Upper lobe of right lung (tissue), 1 donor: ENCODE measurements at places on chromosomes 13 and 19.
A peak's percentile ranks its signal among the peaks of the same experiment; 100 is the strongest.

GRCh38 chr13:37685206-37685605 lies 86.6 kb upstream of the POSTN start:
- no peak for DNase-seq

GRCh38 chr19:19076476-19076875 lies 12.7 kb downstream of the SLC25A42 start:
- no peak for DNase-seq

DNA sequence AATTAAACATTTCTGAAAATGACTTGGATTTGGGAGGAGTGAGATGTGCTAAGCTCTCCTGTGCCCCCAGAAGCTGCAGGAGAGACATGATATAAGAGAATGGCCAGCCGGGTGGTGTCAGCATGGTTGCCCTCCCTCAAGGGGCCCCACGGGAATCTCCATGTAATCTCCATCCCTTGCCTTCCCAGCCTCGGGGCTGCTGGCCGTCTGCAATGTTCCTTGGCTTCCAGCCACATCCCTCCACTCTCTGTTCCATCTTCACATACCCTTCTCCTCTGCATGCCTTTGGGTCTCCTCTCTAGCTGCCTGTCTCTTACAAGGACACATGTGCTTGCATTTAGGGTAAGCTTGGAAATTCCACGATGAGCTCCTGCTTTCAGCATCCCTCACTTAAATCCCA lies 172.0 kb downstream of the TSHZ3 start:
- no peak for DNase-seq

DNA sequence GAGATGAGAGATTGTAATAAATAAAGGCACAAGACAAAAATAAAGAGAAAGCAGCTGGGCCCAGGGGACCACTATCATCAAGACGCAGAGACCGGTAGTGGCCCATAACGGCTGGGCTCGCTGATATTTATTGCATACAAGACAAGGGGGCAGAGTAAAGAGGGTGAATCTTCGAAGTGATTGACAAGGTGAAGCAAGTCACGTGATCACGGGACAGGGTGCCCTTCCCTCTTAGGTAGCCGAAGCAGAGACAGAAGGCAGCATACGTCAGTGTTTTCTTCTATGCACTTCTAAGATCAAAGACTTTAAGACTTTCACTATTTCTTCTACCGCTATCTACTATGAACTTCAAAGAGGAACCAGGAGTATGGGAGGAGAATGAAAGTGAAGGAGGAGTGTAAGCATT lies 4.6 kb upstream of the PRKCG start:
- DNase-seq: no peak

- no peak for DNase-seq
Measured at GRCh38 chr13:51714663-51715168, 89.2 kb downstream of the DHRS12 start.

- no peak for DNase-seq
Measured at GRCh38 chr13:50422181-50423148, 407.2 kb downstream of the KCNRG start.

DNA sequence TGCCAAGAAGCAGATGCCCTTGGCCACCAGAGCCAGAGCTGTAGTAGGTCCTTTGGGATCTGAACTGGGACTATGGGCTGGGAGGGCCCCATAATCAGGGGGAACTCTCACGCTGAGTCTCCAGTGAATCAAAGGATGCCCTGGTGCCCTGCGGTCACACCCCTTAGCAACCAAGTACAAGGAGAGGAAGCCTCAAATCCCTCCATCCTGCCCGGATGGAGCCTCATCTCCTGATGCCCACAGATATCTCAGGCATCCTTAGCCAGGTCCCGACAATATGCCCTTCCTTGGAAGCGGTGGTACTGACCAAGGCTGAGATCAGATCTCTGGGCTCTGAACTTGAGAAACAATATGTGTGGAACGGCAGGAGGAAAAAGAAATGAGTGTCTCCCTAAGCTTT lies 1.7 kb downstream of the PLEKHA4 start:
- DNase-seq: no peak

GRCh38 chr19:55082020-55082851 lies 6.6 kb downstream of the EPS8L1 start:
- no peak for DNase-seq

DNA sequence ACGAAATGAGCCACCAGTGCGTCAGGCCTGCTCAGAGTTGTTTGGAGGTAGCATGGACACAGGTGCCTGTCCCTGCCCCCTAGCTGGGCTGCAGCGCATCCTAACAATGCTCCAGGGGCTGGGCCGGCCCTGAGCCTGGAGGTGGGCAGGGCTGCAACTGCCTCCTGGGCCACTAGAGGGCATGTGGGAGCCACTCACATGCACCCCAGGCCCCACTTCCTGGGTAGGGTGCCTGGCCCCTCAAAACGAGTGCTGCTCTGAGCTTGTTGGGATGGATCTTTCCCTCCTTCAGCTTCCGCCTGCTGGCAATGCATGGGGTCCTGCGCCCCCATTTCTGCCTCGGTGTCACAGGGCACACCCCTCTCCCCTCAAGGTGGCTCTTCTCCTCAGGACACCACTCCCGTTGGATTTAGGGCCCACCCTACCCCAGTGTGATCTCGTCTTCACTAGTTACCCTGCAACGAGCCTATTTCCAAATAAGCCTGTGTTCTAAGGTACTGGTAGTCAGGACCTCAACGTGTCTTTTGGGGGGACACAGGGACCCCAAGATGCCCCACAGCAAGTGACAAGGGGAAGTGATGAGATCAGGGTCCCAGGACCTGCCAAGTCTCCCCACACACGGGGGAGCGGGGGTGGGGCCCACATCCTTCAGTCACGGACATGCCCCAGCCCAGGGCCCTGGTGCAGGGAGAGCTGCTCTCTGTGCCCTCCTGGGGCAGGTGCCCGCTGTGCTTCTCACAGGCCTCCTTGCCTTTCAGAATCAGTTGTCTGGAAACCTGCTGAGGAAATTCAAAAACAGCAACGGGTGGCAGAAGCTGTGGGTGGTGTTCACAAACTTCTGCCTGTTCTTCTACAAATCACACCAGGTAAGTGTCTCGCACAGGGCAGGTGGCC lies 131.3 kb downstream of the STK24 start:
- DNase-seq: peak; percentile 83

GRCh38 chr13:105329359-105329758 lies 1206.1 kb downstream of the EFNB2 start:
- DNase-seq: no peak

GRCh38 chr19:48745208-48745995 lies 1.3 kb downstream of the IZUMO1 start:
- DNase-seq: no peak

- DNase-seq: no peak
Measured at GRCh38 chr13:72384186-72384823, 343.1 kb downstream of the MZT1 start.

- no peak for DNase-seq
Measured at GRCh38 chr13:41199079-41199478, 4.7 kb upstream of the KBTBD7 start.

- DNase-seq: no peak
Measured at GRCh38 chr19:4115818-4116385, 8.0 kb downstream of the MAP2K2 start.

GRCh38 chr13:25847145-25847544 lies 204.7 kb downstream of the SHISA2 start:
- DNase-seq: no peak

DNA sequence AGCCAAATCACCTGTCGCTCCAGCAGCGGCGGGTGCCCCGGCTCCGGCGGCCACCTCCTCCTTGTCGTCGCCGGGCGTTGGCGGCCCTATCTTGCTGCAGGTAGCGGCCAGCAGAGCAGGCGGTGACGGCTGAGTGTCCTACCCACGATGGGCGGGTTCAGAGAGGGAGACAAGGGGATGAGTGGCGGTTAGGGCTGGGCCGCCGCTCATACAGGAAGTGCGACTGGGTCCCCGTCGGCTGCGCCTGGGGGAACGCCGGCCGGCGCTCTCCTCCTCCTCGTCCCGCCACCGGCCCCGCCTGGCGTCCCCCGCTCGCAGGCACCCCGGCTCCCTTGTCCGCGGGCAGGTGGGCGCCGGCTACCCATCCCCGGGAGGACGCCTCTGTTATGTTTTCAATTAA lies 1692.0 kb downstream of the SLITRK5 start:
- no peak for DNase-seq

- peak; percentile 94 for DNase-seq
Measured at GRCh38 chr13:51453207-51453958, 547 bp upstream of the INTS6 start.

DNA sequence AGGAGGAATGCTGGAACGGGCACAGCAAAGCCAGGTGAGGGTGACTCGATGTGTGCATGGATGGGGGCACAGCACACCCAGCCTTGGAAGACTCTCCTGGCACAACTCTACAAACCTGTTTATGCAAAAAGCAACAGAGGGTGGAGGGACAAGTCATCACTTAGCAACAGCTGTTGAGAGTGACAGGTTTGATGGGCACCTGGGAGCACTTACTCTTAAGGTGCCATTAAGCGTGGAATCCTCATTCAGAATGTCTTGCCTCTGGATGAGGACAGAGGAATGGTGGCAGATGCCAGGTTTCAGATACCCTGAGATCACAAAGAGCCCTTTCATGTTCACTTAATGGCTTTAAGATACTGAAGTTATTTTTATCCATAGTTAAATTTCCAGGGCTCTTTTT lies 97.0 kb downstream of the DCT start:
- DNase-seq: no peak

- DNase-seq: no peak
Measured at GRCh38 chr13:34990399-34991214, 48.5 kb downstream of the NBEA start.

DNA sequence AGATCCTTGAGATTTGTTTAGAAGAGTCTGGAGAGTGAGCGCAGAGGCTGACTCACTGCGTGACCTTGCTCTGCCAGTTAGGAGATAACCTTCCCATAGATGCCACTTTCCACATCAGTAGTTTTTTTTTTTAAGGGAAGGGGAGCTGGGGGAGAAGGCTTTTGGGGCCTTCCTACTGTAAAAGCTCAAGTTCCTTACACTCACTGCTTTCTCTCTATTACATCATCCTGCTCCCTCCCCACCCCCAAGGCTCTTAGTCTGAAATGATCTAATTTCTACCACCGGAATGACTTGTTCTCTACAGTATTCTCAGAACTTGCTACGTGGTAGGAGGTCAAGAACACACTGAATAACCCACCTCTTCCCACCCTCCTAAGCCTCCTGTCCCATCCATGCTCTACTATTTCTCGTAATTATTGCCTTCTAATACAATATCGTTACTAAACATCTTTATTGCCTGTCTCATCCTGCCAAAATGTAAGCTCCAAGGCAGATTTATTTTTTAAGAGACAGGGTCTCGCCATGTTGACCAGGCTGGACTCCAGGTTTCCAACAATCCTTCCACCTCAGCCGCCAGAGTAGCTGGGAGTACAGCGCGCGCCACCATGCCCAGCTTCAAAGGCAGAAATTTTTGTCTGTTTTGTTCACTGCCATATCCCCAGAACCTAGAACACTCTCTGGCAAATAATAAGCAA lies 1.2 kb downstream of the LONP1 start:
- DNase-seq: no peak

DNA sequence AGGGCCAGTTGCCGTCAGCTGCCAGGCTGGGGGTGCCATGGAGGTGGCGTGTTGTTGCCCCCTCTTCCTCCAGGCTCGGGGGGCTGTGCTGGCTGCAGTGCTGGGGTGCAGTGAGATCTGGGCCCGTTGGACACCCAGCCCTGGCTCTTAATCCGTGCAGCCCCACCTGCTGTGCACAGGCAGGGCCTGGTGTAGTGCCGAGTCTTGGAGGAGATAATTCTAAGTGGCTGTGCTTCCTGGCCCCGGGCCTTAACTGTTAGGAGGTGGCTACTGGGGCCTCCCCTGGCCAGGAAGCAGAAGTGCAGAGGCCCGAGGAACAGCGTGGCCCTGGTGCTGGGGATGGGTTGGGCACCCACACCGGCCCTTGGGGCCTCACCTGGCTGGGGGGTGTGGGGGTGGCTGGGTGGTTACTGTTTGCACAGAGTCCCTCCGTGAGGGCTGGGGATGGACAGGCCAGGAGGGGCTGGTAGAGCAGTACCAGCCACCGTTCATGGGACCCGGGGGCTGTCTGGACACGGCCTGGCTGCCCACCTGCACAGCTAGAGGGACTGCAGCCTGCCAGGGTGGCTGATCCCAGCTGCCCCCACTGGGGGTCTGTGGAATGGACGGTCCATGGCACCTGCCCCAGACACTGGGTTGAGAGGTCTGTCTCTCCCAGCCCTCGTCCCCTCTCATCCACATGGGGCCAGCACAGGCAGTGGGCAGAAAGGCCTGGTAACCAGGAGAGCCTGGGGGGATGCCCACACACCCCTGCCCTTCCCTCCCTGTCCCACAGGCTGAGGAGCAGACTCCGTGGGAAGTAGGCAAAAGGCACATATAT lies 3.3 kb downstream of the GPX4 start:
- DNase-seq: no peak

DNA sequence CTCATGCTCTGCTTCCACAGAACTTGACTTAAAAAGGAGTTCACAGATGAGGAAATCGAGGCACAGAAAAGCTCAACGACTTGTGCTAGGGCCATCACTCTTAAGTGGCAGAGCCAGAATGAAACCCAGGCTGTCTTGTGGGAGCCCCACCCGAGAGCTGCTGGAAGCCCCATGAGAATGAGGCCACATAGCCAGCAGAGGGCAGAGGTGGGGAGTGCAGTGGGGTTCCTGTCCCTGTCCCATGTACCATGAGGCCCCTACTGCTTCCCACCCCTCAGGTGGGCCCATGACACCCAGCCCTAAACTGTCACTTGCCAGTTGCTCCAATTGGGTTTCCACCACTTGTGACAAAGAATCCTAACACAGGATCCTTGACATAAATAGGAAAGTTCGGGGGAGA lies 175.9 kb downstream of the IRS2 start:
- DNase-seq: peak; percentile 73

DNA sequence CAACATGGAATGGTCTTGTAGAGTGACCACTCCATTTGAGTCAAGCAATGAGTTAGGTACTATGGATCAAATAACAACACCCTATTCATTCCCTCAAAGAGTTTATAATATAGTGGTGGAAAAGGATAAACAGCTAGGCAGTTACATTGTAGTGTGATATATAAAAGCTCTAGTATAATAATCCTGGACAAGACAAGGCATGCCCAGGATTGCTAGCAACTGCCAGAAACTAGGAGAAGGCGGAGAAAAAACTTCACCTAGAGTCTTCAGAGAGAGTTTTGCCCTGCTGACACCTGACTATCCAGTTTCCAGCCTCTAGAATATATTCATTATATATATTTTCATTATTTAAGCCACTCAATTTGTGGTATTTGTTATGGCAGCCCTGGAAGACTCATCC lies 530.6 kb downstream of the KLF12 start:
- no peak for DNase-seq

- no peak for DNase-seq
Measured at GRCh38 chr19:48095612-48096175, 14.9 kb downstream of the PLA2G4C start.

- no peak for DNase-seq
Measured at GRCh38 chr13:36294096-36294495, 3.5 kb downstream of the CCDC169 start.

- no peak for DNase-seq
Measured at GRCh38 chr13:103466761-103467160, 400.5 kb upstream of the SLC10A2 start.
